ENCODE measurements at places on chromosomes 6 and 20.

- DNase-seq: no peak
Measured at GRCh38 chr6:119533603-119534279, 184.2 kb upstream of the MAN1A1 start.

- DNase-seq: no peak
Measured at GRCh38 chr6:120211955-120212792, 862.6 kb upstream of the MAN1A1 start.

GRCh38 chr6:138229663-138230179 is 11.4 kb upstream of the PBOV1 start:
- no peak for DNase-seq

GRCh38 chr6:56009636-56010035 is 134.2 kb upstream of the BMP5 start:
- no peak for DNase-seq

DNA sequence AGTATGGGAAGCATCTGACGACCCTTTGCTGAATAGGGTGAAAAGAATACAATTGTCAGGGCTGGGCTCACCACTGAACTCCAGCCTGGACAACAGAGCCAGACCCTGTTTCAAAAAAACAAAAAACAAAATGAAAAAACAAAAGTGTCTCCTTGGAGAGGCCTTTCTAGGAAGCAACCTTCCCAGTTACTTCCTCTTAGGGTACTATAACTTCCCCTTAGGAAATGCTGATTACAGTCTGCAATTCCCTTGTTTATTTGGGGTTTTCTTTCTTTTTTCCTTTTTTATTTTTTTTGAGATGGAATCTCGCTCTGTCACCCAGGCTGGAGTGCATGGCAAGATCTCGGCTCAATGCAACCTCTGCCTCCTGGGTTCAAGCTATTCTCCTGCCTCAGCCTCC is 20.5 kb upstream of the TTPAL start:
- DNase-seq: no peak

DNA sequence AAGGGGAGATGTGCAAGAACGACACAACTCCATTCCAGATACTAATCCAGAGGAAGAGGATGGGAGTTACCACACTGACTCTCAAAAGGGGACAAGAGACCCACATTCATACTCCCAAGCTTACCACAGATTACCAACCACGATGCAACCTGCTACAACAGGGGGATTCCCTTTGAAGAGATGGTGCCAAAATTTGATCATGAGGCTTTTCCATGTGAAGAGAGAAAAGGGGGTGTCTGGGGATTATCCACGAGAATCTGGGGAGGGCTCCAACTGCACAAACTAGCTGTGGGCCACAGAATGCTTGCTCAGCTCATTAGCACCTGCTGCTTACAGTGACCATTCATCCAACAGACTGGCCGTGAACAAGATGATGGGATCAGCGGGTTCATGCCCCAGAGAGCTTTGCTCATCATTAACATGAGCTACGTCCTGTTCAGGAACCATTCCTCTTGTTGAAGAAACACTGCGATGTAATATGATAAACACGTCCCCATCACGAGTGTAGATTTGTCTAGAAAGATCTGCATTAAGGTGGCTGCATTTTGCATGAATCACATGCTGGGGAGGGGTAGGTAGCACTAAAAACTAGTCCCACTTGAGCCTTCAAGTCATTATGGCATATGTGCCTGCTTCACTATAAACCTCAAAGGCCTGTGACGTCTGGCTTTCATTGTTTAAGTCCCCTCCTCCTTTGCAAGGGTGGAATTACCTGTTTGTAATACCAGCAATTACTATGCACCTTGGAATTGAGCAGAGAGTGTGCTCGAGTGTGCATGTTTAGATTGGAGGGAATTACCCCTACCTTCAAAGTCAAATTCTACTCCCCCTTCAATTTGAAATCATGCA is 4.0 kb downstream of the PLAGL2 start:
- no peak for DNase-seq

GRCh38 chr20:44594730-44595129 is 12.4 kb downstream of the PKIG start:
- no peak for DNase-seq

DNA sequence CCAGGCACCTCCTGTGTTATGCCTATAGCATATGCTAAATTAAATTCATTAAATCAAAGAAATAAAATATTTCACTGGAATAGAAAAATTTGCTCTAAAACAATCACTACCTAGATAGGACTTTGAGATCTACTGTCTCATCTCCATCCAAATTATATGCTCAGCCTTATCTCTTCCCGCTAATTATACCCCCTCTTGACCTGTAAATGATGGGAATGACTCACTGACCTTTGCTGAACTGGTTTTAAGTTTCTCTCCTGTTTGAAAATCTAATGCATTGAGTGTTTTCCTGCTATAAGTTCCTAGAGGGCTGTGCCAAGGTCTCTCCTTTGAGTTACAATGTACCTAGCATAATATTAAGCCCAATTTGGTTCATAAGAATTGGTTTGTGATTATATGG is 110.1 kb downstream of the BMP2 start:
- no peak for DNase-seq

- DNase-seq: no peak
Measured at GRCh38 chr6:111307275-111307858, 175.7 kb downstream of the REV3L start.

DNA sequence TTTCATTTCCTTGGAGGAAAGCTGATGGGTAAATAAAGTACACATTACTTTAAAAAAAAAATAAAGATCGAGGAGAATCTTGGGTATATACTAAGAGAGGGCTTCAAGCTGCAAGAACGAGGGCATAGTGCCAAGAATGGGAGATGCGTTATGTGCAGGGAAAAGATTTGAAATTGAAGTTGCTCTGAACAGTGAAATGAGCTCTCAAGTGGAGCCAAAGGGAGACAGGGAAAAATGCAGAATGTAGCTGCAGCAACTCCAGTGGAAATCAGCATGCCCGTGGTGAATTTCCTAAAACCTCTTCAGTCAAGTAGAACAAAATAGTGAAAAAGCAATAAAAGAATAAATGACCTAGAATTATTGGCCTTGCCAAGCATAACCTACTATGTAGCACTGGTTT is 11.4 kb upstream of the COL9A1 start:
- no peak for DNase-seq

DNA sequence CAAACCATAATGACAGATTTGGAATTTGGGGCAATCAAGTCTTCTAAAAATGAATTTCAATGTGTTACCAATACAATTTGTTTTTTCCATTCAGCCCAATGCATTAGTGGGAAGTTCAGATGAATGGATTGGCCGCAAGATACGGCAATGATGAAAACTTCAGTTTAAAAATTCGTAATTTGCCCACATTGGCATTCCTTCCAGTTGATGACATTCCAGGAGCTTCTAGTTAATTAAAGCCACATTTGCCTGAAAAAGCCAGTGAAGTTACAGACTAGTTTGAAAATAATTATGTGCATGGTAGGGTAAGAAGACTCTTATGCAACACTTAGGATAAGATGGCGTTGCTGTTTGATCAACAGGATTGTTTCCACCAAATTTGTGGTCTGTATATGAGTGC is 46.2 kb downstream of the NHLRC1 start:
- DNase-seq: no peak

GRCh38 chr20:24933266-24933908 is 15.7 kb upstream of the CST7 start:
- DNase-seq: no peak

DNA sequence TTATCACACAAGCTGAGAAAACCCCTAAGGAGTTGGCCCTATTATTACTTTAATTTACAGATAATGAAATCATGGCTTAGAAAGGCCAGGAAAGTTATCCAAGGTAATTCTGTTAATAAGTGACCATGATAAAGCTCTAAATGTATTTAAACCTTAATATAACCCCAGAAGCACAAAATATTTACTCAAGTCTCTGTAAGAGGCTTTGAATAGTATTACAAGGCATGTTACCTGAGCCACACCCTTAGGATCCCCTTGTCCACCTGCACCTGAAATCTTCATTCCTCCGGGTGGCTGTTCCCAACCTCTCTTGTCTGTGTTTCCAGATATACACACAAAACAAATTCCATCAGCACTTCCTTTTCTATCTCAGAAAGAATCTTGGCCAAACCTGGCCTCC is 271.6 kb upstream of the BMP2 start:
- no peak for DNase-seq

DNA sequence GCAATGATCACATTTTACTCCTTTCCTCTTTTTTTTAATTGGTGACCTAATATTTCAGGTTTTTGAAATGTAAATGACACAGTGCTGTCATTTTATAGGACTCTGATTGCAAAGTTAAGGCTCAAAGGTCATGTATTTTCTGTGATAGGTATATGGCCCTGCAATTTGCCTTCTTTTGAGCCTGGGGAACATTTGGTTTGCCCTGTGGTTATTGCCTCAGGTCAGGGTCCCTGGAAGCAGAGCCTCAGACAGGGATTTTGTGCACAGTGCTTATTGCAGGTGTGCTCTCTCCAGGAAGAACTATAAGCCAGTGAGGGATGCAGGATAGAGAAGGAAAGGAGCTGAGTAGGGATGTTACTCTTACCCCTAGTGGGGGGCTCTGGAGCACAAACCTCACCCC is 229.3 kb upstream of the ECI2 start:
- DNase-seq: no peak

- DNase-seq: no peak
Measured at GRCh38 chr6:152727507-152727906, 23.1 kb upstream of the VIP start.

DNA sequence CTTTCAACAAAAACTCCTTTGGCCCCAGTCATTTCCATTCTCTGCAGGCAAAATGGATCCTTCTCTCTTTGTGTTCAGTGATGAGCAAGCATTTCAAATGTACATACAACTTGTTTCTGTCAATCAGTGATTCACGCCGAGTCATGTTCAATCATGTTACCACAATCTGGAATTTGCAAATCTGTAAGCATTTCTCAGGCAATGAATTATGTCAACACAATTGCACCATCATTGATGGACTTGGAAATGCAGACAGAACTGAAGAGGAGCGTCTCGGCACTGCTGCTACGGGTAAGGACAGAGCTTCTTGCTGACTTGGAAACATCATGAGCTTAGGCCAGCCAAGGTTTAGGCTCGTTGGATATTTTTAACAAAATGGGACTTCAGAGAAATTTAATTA is 132.8 kb upstream of the AGPAT4 start:
- DNase-seq: no peak

All from activated CD8-positive, alpha-beta memory T cell treated with anti-CD3 and anti-CD28 coated beads for 48 hours (primary cell).